GM13977 (cell line): ENCODE measurements at places on chromosomes 2 and 18.

- DNase-seq = no peak
Measured at GRCh38 chr2:179255129-179255528, 9.5 kb downstream of the SESTD1 start.

GRCh38 chr2:96463119-96463518 lies 42.0 kb downstream of the NEURL3 start:
- DNase-seq = no peak

GRCh38 chr2:14778015-14778414 lies 145.5 kb downstream of the LRATD1 start:
- DNase-seq = no peak

GRCh38 chr18:13218368-13218991 lies at the start of gene LDLRAD4:
LDLRAD4 (plus strand) TSS chr18:13218760.
- DNase-seq = peak; percentile 46

DNA sequence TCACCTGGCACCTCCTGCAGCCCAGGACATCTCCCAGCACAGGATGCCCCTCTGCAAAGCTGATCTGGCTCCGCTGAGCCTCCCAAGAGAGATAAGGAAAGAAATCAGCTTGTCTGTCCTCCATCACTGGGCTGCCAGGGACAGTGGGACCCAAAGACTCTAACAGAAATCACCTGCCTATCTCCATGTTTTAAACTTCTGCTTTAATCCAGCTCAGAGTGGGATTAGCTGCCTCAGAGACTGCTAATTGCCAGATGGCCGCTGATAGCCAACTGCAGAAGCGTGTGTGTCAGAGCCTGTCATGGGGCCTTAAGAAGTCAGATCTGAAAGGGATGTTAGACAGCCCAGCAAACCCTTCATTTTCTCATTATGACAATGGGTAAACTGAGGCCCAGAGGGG lies 389.4 kb upstream of the KLHL29 start:
- DNase-seq = no peak

DNA sequence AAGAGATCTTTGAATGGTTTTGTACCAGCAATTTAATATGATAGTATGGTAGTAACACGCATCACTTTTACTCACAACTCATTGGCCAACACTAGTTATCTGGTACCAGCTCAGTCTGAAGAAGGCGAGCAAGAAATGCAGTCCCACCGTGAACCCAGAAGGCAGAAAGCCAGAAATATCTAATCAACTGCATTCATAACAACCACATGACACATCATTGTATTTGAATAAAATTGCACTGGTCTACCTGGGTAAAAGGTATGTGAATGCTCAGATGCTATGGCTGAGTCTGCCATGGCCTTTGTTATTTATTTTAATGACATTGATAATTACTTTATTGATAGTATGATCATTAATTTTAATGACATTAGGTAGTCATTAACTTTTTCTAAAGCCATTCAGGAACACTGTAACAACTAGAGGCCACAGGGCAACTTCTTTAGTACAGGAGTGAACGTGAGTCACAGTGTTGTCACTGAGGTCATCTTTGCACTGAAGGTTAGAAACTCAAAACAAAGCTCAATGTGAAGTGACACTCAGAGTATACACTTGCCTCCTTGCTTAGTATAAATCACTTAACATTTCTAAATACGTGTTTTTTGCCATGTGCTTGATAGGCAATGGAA lies 475.6 kb upstream of the TNP1 start:
- no peak for DNase-seq

DNA sequence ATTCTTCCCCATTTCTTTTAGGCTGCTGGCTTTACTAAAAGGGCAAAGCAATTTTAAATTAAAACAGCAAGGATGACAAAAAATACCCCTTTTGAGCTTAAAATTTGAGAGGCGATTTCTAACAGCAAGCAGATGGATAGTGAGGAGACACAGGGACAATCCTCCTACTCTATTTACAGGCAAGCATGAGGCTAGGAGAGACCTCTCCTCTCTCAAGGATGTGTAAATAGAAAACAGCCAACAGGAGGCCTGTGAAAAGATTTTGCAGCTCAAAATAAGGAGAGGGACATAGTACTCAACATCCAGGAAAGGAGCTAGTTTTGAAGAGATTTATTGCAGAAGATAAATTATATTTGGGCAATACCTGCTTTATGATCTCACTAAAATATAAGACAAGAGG lies 53.8 kb downstream of the LINC00305 start:
- DNase-seq = no peak

DNA sequence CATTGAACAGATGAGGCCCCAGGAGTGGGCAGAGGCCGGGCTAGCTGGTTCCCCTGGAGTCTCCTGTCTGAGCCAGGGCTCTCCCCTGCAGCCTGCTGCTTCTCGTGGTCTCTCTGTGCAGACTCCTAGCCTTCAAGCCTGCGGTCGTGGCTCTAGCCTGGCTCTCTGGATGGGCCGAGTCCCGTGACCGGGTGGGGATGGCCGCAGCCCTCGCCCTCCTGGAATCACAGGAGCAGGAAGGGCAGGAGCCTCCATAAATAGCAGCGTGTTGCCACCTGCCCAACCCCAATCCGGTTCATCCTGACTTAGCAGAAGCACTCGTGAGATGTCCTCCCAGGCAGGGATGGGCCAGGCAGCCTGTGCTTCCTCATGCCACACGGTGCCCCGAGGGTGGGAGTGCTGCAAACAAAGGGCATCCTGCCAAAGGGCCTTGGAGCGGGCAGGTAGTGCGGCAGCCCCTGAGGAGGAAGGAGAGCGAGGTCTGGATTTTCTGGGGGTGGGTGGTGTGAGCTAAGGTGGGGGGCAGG lies 43.9 kb downstream of the FOSL2 start:
- no peak for DNase-seq

DNA sequence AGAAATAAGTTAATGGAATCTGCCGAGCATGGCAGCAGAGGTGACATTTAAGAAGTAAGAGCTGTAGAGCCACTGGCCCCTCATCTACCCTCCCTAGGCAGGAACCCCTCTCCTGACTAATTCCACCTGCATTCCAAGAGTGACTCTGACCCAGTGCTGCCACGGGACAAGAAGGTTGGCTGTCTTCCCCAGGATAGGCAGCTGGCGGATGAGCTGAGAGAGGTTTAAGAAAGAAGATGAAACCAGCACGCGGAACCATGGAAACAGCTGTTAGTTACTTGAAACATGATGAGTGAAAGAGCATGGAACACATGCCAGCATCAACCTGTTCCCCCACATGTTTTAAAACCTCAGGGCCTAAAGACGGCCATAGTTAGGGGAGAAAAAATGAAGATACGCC lies 74.1 kb downstream of the RND3 start:
- no peak for DNase-seq

DNA sequence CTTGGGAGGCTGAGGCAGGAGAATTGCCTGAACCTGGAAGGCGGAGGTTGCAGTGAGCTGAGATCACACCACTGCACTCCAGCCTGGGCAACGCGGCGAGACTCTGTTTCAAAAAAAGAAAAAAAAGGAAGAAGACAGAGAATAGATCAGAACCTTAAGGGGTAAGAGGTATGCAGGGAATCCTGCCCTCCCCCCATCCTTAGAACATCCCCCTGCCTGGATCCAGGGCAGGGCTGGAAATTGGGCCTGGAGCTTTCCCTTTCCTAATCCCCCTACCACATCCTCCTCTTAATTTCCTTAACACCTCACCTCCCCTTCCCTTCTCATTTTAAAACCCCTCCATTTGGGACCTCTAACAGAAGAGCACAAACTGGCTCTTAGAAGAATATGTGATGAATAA lies 56.5 kb downstream of the RNU4ATAC start:
- DNase-seq = no peak

DNA sequence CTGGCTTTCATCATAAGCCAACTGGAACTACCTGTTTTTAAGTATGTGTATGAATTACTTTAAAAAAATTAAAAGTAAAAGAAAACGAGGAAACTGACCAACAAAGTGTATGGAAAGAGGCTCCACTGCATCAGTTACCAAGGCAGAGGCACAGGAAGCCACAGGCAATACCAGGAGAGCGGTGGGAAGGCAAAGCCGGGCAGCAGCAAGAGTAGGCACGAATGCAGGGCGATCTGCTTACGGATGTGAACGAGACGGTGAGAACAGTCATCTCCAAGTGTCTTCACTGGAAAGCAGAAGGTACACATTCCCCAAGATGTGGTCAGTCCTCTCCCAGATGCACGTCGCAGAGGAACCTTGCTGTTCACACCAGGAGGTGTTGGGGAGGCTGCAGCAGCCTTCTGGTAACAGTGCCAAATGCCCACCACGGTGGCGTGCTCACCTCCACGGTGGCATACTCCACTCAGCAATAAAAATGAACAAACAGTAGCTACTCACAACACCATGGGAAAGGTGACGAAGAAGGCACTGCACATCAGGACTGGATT lies 43.1 kb downstream of the HS6ST1 start:
- DNase-seq = no peak

DNA sequence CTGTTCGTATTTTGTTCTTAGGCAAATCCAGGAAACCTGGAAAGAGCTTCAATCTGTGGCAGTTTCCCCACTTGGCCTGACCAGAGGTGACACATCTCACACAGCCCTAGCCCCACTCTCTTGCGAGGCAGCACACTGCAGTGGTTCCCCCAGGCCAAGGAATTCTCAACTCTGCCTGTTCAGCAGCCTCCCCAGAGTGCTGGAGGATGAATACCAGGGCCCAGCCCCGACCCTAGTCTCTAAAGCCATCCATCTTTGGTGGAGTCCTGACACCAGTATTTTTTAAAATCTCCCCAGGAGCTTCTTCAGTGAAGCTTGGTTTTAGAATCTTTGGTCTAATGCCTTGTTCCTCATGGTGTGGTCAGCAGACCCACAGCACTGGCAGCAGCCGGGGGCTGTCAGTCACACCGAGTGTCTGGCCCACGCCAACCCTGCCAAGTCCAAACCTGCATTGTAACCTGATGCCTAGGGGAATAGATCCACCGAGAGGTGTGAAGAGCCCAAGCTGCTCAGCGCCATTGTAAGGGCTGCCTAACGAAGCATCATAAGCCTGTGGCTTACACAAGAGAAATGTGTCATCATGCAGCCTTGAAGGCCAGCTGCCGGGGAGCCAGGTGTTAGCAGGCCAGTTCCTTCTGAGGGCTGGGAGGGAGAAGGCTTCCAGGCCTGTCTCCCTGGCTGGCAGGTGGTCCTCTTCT lies 428.7 kb upstream of the ID2 start:
- peak; percentile 48 for DNase-seq

GRCh38 chr2:14633461-14634181 lies 1.1 kb downstream of the LRATD1 start:
- DNase-seq = peak; percentile 40

GRCh38 chr18:35581546-35581897 lies at the start of gene GALNT1:
GALNT1 (plus strand) TSS chr18:35581740; CDS start chr18:35654663, 72,923 bp downstream.
- DNase-seq = peak; percentile 73

DNA sequence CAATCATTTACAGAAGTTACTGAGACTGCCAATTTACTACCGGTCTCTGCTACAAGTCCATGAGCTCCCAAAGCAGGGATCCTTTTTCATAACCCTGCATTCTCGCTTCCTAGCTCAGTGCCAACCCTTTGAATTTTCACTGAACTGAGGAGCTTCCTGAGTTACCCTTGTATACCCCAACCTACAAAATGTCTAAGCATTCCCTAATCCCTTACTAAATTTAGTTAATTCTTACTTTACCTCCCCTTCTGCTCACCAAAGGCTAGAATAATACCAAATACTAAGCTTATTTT lies 9.6 kb downstream of the MAT2A start:
- no peak for DNase-seq

GRCh38 chr2:73033766-73034381 lies 37.6 kb downstream of the SFXN5 start:
- no peak for DNase-seq

GRCh38 chr2:134357814-134358213 lies 103.9 kb downstream of the MGAT5 start:
- no peak for DNase-seq

GRCh38 chr2:123359636-123360035 lies 665.5 kb upstream of the CNTNAP5 start:
- no peak for DNase-seq

DNA sequence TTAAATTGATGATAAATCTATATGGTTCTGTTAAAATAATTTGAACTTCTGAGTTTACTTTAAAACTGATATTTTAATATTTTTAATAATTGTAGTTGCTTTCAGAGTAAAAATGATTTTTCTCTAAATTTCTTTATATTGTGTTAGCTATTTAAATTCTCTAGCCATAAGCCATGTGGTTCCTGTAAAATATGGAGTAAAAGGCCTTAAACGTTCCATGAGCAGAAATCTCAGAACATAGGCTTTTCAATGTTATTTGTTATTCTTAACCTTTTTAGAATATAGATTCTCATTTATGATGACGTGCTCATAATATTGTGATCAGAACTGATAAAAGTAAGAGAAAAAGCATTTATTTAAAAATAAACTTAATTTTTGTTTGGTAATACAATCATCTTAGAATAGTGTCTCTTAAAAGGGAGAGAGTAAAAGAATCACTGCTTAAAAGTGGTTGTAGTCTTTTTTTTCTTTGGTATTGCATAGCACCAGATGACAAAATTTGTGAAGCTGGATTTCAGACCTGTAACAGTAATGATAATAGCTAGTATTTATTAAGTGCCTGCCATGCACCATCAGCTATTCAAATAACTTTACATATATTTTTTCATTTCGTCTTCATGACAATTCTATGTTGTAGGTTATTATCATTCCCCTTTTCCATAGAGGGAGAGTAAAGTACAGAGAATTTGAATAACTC lies 2.7 kb downstream of the BMPR2 start:
- no peak for DNase-seq

DNA sequence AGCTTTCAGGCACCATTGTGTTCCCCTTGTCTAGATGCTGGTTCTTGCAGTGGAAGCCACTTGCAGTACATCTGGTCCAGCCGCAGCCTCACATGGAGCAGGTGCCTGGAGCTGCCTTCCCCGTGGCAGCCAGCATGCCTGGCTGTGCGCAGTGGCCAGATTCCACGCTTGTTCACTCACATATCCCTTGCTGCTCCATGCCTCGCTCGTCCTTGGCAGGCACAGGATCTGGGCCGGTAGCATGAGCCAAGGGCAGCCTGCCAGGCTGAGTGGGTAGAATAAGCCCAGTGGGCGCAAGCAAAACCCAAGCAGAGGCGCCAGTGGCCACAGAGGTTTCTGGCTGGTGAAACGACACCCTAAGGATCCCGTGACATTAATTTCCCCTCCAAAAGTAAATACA lies 20.6 kb downstream of the TMX3 start:
- DNase-seq = no peak

GRCh38 chr2:182863642-182864041 lies 2.8 kb downstream of the FRZB start:
- no peak for DNase-seq

- DNase-seq = no peak
Measured at GRCh38 chr2:236535024-236535423, 34.6 kb upstream of the ACKR3 start.

GRCh38 chr2:45951025-45951727 lies 299.7 kb downstream of the PRKCE start:
- no peak for DNase-seq

DNA sequence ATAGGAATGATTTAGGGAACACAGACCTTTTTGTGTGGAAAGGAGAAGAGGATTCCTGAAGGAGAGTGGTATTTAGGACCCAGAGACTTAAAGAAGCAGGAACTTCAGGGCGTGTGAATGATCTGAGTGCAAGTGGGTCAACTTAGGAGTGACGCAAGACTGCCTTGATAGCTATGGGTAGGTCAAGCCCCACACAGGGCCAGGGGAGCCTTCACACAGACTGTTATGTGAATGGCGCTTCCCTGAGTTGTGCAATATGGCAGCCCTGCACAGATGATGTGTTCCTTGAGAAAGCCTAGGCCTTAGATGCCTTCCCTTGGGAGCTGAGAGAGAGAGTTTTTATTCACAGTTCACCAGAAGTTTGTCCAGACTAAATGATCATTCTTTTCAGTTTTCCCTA lies 47.1 kb upstream of the IGFBP5 start:
- no peak for DNase-seq

GRCh38 chr2:73111073-73112025 lies 1.4 kb downstream of the RAB11FIP5 start:
- DNase-seq = no peak

- DNase-seq = no peak
Measured at GRCh38 chr18:21289827-21290226, 47.8 kb downstream of the GREB1L start.
